NCI-H774 (cell line): ENCODE measurements at places on chromosomes 2 and 18.

DNA sequence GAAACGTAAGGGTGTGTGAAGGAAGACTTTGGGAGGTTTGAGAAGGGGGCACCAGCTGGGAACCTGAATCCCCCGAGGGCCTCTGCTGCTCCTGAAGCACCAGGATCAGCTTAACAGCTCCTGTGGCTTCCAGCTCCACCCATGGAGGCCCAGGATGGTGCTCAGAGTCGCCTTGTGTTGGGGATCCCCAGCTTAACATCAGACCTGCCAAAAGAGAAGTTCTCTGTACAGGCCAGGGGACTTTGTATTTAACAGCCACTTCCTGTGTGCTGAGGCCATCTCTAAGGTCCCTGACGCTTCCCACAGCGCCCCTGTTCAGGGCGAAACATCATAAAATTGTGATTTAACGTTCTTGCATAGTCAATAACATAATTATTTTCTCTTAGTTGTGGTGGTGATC is 77.5 kb downstream of the NCK2 start:
- no peak for DNase-seq

DNA sequence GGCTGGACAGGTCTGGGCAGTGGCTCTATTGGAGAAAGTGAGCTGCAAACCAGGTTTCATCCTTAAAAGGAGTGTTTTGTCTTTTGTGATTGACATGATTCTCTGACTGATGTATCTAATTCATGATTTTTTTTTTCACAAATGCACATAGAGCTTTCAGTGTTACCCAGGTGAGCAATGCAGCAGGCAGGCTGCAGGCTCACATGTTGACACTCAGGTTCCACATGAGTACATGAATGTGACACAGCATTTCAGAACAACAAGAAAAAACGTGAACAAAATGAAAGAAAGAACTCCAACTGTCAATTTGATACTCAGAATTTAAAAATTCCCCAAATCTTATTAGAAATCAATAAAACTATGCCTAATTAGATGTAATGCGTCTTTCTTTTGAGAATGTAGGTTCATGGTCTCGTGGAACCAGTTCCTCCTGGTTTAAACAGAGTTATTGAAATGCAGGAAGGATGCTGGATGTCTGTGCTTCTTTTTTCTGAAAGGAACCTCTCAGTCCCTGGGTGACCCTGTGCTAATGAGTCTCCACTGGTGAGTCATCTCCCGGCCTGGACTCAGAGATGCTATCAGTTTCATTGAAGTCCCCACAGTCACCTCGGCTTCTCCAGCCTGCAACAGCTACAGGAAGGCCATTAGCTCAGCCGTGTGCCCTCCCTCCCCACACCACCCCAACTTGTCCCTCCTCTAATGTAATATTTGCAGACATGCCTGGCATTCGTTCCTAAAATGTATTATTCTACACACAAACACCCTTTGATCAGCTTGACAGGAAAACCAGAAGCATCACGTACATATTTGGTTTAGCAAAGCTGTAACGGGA is 430.4 kb downstream of the LPIN1 start:
- no peak for DNase-seq

DNA sequence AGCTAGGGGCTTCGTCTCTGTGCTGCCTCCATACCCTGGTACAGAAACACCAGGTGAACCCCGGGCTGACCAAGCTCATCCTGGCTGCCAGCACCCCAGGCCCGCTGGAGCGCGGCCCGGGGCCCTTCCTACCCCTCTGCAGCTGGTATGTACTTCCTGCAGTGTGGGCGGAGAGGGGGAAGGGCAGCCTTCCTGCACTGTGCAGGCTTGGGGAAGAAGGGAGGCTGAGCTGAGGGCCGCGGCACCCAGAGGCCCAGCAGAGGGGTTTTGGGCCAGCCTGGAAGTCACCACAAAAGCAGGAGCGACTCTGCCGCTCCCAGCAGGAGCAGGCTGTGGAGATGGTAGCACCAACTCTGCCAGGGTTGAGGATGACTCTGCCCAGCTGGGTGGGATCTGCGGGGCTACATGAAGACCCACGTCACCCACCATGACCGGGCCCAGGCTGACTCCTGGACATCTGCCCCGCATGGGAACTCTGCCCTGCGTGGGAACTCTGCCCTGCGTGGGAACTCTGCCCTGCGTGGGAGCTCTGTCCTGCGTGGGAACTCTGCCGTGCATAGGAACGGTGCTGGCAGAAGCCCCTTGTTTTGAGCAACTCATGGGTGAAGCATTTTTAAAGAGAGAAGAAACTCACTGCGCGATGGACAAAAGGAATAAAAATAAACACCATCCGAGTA is 273.3 kb downstream of the NDUFA10 start:
- no peak for DNase-seq

- no peak for DNase-seq
Observed at GRCh38 chr2:23256643-23257042, 128.3 kb upstream of the KLHL29 start.

GRCh38 chr2:205746420-205746785 is 64.1 kb downstream of the NRP2 start:
- no peak for DNase-seq

GRCh38 chr2:114294741-114295140 is 147.7 kb upstream of the DPP10 start:
- DNase-seq = no peak

GRCh38 chr2:23311186-23311585 is 73.8 kb upstream of the KLHL29 start:
- no peak for DNase-seq

- DNase-seq = peak; percentile 37
Observed at GRCh38 chr2:9769171-9770005, 73.9 kb upstream of the TAF1B start.

- no peak for DNase-seq
Observed at GRCh38 chr2:193566276-193566675, 1371.5 kb upstream of the TMEFF2 start.

- peak; percentile 24 for DNase-seq
Observed at GRCh38 chr2:98768384-98769113, 37.6 kb upstream of the MGAT4A start.

DNA sequence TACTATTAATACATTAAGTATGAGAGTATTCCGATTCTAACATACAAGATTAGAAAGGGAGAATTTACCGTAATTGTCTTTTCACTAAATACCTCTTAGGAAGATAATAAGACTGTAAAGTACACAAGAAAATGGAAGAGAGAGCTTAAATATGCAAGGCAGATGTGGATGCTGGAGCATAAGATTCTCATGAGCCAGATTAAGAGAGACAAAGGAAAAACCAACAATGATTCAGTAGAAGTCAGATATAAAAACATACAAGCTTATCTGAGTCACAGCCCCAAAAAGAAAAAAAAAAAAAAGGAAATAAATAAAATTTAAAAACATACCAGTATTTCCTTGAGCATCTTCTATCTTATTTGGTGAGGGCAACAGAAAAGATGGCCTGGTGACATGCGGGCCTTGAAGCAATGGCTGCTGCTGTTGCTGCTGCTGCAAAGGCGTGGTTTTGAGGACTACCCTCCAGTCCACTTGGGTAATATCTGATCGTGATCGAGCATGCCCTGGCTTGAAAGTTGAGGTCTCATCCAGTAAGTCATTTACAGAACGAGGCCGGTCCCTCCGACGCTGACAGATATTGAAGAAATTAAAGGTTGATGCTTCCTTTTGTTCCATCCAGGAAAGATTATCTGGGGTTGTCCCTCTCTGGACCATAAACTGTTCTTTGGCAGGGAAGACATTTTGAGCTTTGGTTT is 24.5 kb downstream of the PLEKHM3 start:
- DNase-seq = no peak

GRCh38 chr2:177756336-177756735 is 316.2 kb downstream of the PDE11A start:
- no peak for DNase-seq

DNA sequence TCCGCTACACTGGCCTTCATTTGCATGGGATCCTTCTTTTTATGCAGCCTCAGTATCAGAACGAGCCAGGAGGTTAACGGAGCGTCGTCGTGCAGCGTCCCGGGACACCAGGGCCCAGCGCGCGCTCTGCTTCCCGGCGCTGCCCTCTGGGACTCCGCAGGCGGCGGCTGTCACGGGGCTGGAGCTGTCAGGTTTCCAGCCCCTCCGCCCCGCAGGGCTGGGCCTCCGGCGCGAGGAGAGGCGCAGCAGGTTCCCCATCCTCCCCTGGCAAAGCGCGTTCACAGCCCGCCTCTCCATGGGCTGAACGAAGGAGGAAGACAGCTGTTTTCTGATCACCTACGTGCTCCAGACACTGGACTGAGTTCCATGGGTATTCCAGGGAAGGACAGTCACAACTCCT is 12.5 kb upstream of the PAX8 start:
- no peak for DNase-seq

- DNase-seq = no peak
Observed at GRCh38 chr2:168216351-168217005, 30.9 kb downstream of the STK39 start.

GRCh38 chr2:217223222-217223930 is 363.5 kb upstream of the TNP1 start:
- DNase-seq = no peak

DNA sequence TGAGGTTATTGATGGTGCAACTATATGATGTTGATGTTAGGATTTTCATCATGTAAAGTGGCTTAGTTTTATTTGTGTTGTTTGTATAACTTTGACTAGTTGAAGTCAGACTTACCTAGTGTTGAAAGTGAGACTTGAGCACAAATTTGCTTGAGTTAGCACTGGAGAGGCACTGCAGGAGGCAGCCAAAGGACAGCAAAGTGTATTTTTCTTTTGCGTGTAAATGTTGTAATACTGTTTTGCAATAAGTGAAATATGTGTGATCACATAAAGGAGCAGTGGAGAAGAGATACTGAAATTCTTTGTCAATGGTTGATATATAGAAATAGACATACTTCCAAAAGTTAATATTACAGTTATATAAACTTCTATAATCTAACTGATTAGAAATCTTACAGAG is 332.0 kb upstream of the RAB12 start:
- DNase-seq = no peak

GRCh38 chr2:37767959-37768925 is 96.8 kb upstream of the CDC42EP3 start:
- no peak for DNase-seq

DNA sequence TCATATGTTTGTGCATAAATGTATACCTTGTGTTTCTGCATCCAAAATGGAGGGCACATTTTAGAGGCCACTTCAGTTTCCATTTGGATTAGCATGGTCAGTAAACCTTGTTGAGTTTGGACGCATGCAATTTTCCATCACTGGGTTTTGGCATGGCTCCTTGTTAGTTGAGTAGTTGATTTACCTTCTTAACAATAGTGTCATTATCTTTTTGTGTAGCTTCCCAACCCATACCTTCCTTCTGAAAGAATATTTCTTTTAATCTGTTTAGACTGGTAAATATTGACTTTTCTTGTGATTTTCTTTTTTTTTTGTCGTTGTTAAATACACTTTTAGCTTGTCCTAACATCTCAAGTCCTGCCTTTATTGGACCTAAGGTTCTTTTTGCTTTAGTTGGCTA is 15.5 kb downstream of the RPIA start:
- peak; percentile 41 for DNase-seq

GRCh38 chr2:77457665-77458064 is 64.5 kb downstream of the LRRTM4 start:
- DNase-seq = no peak

DNA sequence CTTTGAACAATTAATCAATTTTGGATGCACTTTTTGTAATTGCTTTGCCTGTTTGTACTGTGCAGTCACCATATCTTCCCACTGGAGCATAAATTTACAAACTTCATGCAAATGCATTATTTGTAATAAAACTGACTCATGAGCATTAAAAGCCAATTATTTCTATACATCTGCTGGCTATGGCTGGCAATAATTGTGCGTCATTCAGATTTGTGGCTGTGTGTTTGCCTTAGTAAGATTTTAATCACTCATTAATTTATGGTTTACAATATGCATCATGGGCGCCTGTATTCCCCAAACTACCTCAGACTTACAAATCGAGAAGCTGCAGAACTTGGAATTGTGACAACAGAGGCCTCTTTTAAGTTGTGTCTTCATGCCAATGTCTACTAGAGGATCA is 132.4 kb upstream of the TRIB2 start:
- no peak for DNase-seq

DNA sequence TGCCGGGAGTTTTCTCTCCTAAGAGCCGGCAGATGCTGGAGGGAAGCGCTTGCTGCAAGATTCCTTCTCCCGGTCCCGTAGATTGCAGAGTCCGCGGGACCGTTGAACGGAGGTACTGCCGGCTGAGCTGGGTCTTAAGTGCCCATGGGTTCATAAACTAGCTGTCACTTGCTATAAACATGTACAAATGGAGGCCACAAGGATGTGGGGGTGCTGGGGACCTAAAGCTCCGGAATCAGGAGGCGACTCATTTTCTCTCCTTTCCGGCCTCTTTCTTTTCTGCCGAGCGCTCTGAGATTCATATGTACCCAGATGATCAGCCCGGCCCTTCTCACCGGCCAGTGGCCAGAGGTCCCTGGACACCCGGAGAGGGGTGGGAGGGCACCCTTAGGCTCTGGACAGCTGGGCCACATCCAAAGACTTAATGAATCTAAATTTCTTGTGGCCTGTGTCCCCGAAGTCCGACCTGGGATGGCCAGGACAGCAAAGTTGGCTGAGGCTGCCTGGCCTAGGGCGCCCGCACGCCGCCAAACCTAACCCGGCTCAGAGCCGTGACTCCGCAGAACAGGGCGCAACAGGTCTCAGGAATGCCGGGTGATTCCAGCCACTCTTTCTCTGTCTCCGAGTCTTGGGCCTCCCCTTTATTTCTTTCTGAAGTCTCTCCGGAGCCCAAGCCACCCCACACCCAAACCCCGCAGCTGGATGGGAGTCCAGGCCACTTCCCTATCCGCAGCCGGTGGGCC is 2.4 kb upstream of the PAX3 start:
- DNase-seq = no peak

- DNase-seq = no peak
Observed at GRCh38 chr2:210899131-210899530, 342.7 kb downstream of the CPS1 start.
